Glutamatergic neuron (in vitro differentiated cells): ENCODE measurements at places on chromosomes 6 and 20. TPM values are rescaled to one million over a fixed set of nuclear protein-coding genes. Genes with fewer than 3 reads are reported as not detected.

DNA sequence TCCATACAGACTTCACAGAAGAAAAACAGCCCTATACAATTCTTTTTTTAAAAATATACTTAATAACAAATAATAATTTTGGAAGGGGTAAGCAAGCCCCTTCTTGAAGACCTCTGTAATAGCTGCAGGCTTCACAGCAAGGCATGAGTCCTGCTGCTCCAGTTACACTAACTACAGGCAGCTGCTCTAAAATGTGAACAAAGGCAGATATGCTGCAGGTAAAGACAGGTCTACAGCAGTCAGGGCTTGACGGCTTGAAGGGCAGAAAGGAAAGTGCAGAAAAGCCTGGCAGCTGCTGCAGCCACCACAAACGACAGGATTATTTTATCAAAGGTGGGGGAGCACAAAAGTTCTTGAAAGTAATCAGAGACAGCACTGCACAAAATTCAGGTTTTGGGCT is 11.3 kb downstream of the FAXC start:
- DNase-seq = no peak
- no peaks in the 10 kb centered on the region for H3K27me3 ChIP-seq
- no peak overlapping the region for H3K4me3 ChIP-seq
- no peaks in the 10 kb centered on the region for H3K36me3 ChIP-seq

DNA sequence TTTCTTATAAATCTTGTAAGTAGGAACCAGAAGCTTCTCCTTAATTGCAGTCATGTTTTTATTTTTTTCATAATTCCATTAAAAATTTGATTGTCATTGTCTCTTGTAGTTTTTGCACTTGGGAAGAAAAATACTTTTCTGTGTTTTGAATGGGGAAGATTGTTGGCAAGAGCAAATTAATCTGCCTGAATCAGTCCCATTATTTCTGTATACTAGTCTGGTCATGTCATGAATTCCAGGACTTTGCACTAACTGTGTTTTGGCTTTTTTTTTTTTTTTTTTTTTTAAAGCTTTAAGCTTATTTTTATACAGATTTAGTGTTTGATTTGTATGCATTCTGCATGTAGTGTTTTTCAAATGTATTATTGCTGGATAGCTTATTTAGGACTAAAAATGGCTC is 47.6 kb downstream of the RALGAPB start:
- H3K27me3 ChIP-seq = no peaks in the 10 kb centered on the region
- no peak for DNase-seq
- H3K4me3 ChIP-seq = no peak overlapping the region
- H3K4me1 ChIP-seq = peaks cover 14% of the 10 kb centered on the region

DNA sequence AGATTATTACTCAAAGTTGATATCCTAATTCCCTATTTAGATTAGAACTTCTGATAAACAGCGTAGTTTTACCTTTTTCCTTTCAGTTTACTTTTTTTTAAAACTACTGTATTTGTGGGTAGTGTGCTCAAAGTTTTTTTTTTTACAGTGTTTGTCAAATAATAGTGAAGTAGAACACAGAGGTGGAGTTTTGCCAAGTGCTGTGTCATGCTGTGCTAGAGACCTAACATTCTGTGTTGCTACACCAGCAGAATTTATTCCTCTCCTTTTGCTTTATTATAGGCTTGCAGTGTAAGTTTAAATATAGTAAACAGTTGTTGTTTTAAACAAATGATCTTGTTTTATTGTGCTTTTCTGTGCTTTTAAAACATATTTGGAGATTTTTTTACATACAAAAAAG is 125.4 kb downstream of the HIVEP1 start:
- peaks cover 31% of the 10 kb centered on the region for H3K36me3 ChIP-seq
- H3K27ac ChIP-seq = no peak overlapping the region
- no peaks in the 10 kb centered on the region for H3K4me1 ChIP-seq
- no peaks in the 10 kb centered on the region for H3K27me3 ChIP-seq

DNA sequence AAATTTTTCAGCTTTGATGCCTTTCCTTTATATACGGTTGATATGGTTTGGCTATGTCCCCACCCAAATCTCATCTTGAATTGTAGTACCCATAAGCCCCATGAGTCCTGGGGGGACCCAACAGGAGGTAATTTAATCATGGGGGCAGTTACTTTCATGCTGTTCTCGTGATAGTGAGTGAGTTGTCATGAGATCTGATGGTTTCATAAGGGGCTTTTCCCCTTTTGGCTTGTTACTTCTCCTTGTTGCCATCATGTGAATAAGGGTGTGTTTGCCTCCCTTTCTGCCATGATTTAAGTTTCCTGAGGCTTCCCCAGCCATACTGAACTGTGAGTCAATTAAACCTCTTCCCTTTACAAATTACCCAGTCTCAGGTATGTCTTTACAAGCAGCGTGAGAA is 66.8 kb downstream of the ARHGAP18 start:
- DNase-seq = no peak
- peaks cover 12% of the 10 kb centered on the region for H3K4me1 ChIP-seq
- no peak overlapping the region for H3K4me3 ChIP-seq
- no peak overlapping the region for H3K27ac ChIP-seq
- H3K27me3 ChIP-seq = no peaks in the 10 kb centered on the region
- no peaks in the 10 kb centered on the region for H3K36me3 ChIP-seq

- no peak overlapping the region for H3K4me3 ChIP-seq
- H3K27ac ChIP-seq = no peak overlapping the region
- no peak for DNase-seq
- H3K27me3 ChIP-seq = peaks cover 4% of the 10 kb centered on the region
- H3K4me1 ChIP-seq = no peaks in the 10 kb centered on the region
- no peaks in the 10 kb centered on the region for H3K36me3 ChIP-seq
These were observed 16.4 kb downstream of the RREB1 start for GRCh38 chr6:7124114-7124513.

Gene KHDRBS2
- total RNA-seq = 19.7 TPM

Gene PRSS16
- 0.64 TPM for total RNA-seq

Gene BHLHE23
- total RNA-seq = 23.9 TPM

Gene EYA2
- total RNA-seq = 94.1 TPM
